H1 (cell line): ENCODE measurements at places on chromosomes 7 and 10. TPM values are rescaled to one million over a fixed set of nuclear protein-coding genes. Genes with fewer than 3 reads are reported as not detected.

The TMEM26 gene
- polyA plus RNA-seq: 0.77 and 1.6 TPM in 2 replicates

GRCh38 chr7:80145780-80146422 is 11.3 kb downstream of the GNAI1 start:
- DNase-seq: no peak

The STEAP4 gene
- under 0.01 and 0.02 TPM in 2 replicates for polyA plus RNA-seq

GRCh38 chr10:84138478-84139125 is 707 bp upstream of the GHITM start:
- DNase-seq: no peak

DNA sequence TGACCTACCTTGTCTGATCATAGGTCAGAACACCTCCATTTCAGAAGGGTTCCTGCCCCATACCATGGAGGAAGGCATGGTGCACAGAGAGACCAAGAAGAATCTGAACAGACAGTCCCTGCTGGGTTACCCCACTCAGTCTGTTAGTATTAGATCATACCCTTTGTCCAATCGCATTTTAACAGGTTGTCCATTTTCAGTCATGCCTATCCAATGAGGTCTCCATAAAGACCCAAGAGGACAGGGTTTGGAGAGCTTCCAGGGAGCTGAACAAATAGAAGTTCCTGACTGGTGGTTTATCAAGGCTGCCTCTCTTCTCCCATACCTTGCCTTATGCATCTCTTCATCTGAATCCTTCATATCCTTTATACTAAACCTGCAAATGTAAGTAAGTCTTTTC is 21.2 kb upstream of the SLC16A12 start:
- DNase-seq: no peak

GRCh38 chr10:73983096-73984047 is 14.5 kb upstream of the VCL start:
- DNase-seq: no peak

- no peak for DNase-seq
Measured at GRCh38 chr7:38637957-38638356, 6.8 kb upstream of the AMPH start.

DNA sequence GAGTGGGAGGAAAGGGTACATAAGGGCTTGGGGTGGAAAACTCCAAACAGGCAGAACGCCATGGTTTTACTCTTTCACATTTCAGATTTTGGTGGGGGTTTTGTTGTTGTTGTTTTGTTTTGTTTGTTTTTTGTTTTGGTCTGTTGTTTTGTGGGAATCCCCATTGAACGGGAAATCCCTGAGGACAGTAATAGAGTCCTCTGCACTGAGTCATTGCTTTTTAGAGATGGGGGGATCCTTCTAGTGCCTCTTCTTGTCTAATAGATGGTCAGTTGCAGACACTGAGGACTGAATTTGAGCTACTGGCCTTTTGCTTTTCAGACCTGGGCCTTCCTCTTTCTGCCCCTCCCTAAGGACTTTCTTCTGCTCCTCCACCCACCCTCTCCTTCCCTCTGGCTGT is 20.0 kb downstream of the TRPV5 start:
- DNase-seq: no peak

GRCh38 chr7:132276234-132276630 is 300.0 kb downstream of the PLXNA4 start:
- DNase-seq: no peak

The LRRD1 gene
- not detected in 2 replicates for polyA plus RNA-seq

DNA sequence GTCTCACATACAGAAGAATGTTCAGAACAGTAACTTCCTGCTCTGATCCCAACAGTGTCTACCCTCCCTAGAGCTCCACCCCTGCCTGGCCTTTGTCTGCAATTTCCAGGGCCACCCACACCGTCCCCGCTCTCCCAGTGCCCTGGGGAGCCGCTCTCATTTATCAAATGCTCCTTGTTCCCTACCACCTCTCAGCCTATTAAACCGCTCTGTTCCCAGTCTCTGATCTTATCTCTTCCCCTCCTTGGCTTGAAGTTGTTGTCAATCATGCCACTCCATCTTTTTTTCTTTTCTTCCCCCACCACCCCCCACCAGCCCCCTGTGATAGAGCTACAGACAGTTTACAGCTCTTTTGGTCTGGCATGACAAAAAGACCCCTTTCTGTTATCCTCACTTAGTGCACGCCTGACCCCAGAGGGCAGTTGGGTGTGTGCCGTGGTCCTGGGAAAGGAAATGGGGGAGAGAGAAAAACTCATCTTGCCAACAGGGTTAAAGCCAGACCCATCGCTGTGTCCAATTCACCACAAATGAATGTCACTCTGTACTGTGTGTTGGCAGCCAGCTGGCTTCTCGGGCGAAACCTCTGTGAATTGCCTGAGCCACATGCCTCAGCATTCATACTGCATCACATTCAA is 28.8 kb upstream of the HECTD2 start:
- DNase-seq: no peak

- no peak for DNase-seq
Measured at GRCh38 chr10:1380088-1380671, 324.0 kb downstream of the WDR37 start.

DNA sequence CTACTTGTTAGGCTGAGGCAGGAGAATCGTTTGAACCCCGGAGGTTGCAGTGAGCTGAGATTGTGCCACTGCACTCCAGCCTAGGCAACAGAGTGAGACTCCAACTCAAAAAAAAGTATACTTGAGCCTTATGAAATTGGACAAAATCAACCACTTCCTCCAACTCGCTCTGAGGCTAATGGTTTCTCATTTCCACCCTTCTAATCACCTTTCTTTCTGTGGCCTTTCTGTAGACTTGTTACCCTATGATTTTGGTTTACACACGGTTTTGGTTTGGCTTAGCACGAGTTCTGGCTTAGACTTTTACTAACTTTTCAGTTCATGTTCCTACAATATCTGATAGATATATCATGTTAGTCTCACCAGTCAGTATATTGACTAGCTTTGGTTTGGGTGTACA is 152.0 kb downstream of the PHTF2 start:
- DNase-seq: no peak

The STEAP1 gene
- polyA plus RNA-seq: 3.6 and 9.2 TPM in 2 replicates

The DKK1 gene
- 0.25 and 0.36 TPM in 2 replicates for polyA plus RNA-seq

The PALD1 gene
- 13.3 and 23.2 TPM in 2 replicates for polyA plus RNA-seq

The CTTNBP2 gene
- 13.0 and 15.3 TPM in 2 replicates for polyA plus RNA-seq

GRCh38 chr10:103493916-103494877 is 692 bp downstream of the NEURL1 start:
- no peak for DNase-seq

DNA sequence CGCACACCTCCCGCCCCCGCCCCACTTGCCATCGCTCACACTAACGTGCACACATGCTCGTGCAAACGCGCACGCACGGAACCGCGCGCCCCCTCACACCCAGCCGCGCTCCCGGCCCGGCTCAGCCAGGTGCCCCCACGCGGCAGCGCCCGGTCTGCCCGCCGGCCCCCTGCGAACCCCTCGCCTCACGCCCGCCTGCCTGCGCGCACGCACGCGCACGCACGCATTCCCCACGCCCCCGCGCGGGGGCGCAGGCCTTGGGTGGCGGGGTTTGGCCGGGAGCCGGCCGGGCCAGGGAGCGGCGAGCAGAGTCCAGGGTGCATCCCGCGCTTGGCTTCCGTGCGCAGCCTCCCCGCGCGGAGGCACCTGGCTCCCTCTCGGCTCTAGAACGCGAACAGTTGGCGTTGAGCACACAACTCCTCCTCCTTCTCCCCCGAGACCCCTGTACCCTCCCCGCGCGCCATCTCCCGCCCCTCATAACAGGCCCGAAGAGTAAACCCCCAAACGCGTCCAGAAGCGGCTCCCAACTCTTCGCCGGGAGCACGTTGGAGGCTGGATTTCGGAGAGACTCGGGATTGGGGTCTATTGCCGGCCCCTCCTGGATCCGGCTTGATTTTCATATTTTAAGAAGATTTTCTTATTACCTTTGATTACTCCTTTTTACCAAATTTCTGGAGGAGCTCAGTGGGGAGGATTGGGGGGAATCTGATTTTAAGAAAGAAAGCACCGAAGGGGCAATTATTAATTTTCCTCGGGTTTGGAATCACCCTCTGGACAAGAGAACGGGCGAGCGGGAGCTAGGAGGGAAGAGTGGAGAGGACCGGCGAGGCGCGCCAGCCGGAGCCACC is 527 bp upstream of the SORCS3 start:
- DNase-seq: no peak

GRCh38 chr10:63901228-63901627 is 380.0 kb downstream of the REEP3 start:
- no peak for DNase-seq

- no peak for DNase-seq
Measured at GRCh38 chr10:83612746-83613145, 526.6 kb upstream of the GHITM start.

DNA sequence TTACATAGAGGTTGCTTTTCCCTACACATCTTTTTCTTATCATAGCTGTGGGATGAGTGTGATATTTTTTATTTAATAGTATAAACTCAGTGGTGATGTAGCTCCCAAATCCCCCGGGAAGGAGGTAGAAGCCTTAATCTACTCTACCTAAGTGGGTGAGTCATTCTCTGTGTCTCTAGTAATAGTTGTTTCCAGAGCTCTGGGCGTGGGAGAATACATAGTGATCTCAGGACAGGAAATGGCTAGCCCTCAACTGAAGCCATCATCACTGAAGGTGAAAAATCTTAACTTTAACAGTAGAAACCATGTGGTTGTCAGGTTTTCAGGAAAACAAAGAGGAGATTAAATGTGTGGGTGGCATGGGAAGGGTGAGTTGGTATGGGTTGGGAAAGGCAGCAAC is 278.4 kb downstream of the ANKRD30A start:
- no peak for DNase-seq

DNA sequence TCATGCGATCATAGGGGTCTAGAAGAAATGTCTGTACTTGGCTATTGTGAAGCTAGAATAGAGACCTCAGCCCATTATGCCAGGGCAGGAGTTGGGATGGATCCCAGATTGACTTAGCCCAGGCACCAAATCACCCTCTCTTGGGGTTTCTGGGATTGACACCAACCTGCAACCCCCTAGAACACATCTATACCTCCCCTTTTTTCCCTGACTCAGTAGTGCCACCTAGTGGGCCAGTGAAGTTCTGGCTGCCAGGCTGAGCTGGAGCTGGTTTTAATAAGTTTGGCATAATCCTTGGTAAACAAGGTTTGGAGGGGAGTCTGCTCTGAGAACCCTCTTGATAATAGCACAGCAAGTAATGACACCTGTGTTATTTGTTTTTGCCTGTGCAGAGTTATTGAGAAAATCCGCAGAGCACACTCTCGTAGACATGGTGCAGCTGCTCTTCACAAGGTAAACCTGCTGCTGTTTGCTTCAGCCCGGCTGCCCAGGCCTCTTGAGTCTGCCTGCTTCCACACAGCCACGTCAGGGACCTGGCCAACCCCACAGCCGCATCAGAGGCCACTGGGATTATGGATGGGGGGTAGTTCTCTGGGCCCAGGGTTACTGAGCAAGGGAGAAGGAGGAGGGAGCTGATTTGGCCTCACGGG is 43.3 kb upstream of the NFKB2 start:
- peak; percentile 86 for DNase-seq

GRCh38 chr10:74293686-74294371 is 142.8 kb downstream of the ADK start:
- DNase-seq: no peak

The ZNF37A gene
- polyA plus RNA-seq: 0.97 and 1.7 TPM in 2 replicates

The INSYN2A gene
- polyA plus RNA-seq: 0.08 and 0.11 TPM in 2 replicates

DNA sequence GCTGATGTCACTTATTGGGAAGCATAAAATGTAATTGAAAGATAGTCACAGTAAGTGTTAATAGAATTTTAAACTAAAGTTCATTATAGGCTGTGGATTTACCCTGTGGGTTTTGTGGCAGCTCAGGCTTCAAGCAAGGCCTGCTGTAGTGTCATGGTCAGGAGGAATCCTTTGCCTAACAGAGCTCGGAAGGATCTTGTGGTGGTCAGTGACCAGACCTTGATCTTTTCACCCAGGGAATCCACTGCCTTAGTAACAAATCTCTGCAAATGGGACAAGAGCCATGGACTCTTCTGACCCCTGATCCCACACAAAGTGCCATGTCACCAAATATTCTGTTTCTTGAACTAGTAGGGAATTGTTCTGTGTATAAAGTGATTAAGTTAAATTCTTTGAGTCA is 20.6 kb upstream of the HDAC9 start:
- DNase-seq: no peak
